ENCODE measurements at places on chromosomes 12 and 14.
A peak's percentile ranks its signal among the peaks of the same experiment; 100 is the strongest.

GRCh38 chr12:2170376-2170775 lies 117.6 kb downstream of the CACNA1C start:
- DNase-seq: no peak

DNA sequence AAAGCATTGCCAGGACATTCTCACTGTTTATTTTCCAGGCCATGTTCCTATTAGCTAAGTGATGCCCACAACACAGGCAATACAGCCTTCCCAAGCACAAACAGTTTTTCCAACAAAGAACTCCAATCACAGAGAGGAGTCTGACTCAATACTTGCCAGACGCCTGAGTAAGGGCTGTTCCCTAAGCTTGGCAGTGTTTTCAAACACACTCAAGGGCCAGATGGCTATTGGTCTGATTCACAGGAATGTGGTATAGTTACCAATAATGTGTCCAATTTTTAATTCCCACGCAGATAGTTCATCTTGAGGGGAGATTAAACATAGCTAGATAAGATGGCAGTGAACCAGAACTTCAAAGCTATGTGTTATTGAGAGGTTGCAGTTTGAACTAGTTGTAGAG lies 381.0 kb downstream of the SNAPC1 start:
- no peak for DNase-seq

DNA sequence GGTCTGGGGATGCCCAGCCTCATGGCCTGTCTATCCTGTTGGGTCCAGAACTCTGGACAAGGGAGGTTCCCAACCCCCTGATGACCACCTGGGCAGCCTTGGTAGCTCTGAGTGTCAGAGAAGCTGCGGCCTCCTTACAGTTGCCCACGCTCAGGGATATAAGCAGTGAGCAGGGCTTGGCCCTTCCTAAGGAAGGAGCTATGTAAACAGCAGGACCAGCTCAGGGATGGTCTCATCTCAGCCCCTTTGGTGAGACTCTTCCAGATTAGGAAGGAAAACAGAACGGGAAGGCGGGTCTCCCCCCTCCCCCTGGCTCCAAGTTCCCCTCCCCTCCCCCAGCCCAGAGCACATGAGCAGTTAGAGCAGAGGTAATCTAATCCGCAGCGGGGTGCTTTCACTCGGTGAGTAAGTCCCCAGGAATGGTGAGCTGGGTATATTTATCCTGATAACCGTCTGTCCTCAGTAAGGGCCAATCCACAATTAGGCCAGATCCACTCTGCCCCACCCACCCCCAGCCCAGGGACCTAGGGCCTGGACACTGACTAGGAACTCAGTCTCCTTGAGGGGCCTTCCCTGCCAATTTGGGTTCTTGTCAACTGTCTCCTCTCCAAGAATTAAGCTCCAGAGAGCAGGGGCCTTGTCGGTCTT lies 29.5 kb upstream of the RPLP0 start:
- no peak for DNase-seq

DNA sequence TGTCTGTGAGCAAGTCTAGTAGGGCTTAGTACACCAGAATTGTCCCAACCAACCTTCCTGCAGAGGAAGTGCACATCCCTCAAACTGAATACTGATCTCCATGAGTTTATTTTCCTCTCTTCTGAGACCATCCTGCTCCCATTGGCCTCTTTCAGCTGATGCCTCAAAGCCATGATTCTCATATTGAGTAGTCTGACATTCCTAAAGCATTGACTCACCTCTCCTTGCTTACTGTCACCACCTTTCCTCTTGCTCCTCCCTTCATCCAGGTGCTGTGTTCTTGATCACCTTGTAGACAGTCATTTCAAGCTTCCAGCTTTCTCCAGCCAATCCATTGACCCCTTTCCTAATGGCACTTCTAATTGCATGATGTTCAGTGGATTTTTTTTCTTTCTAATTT lies 583.7 kb upstream of the USP15 start:
- DNase-seq: no peak

GRCh38 chr14:88352698-88353097 lies 29.6 kb upstream of the KCNK10 start:
- DNase-seq: no peak

DNA sequence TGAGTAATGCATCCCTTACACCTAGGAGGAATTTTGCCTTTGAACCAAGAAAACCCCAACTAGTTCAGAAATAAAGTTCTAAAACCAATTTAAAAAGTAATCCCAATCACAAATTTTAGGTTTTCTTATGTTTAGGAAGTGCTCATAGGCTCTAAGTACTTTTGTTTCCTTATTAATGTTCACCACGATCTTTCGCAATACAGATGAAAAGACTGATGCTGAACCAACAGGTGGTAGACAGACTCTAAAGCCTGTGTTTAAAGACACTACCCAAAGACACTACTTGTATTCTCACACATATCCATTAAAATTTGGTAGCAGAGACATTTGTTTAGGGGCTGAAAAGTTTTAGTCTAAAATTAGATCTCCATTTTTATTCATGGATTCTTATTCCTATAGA lies 10.6 kb upstream of the PHLDA1 start:
- no peak for DNase-seq

DNA sequence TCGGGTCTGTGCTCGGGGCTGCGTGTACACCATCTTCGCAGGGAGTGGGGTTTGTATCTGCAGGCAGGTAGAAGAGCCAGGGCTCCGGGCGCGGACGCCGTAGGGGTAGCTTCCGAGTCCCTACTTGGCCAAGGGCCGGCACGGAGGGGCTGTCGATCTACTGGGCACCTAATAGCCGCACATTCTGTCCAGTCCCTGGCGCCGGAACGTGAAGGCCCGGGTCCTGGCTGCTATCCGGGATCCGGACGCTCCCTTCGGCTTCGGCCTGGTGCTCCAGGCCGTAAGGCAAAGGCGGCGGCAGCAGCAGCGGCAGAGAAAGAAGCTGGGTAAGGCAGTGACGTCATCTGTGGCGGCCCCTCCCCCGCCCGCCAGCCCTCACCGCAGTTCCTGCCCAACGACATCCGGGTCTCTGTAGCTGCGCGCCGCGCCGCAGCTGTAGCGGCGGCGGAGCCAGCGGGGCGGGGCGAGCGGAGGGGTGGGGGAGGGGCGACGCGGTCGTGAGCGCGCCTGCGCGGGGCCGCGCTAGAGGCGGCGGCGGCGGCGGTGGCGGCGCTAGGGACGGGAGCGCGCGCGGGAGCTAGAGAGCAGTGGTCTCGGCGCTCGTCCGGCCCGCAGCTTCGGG lies at the start of gene PPM1A:
Gene PPM1A, plus strand, starts transcription at position 525 of the 622 bp plus-strand sequence. CDS start 33,483 bp downstream, outside the sequence.
- DNase-seq: peak; percentile 94

DNA sequence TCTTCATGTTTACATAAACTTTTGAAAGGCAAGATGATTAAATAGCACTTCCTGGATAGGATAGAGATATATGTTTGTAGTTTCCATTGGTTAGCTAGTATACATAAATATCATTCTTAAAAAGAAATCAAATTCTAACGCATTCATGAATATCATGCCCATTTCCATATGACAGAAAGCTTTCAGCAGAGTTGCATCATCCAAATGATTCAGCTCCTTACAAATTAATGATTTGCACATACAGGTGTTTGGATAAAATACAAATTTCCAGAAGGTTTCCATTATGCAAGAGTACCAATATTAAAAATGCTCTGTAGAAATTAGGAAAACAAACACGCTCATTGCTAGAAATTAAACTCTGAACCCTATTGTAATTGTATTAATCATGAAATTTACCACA lies 264.4 kb downstream of the FOXG1 start:
- no peak for DNase-seq

GRCh38 chr14:61588419-61588901 lies 106.9 kb upstream of the HIF1A start:
- DNase-seq: no peak

DNA sequence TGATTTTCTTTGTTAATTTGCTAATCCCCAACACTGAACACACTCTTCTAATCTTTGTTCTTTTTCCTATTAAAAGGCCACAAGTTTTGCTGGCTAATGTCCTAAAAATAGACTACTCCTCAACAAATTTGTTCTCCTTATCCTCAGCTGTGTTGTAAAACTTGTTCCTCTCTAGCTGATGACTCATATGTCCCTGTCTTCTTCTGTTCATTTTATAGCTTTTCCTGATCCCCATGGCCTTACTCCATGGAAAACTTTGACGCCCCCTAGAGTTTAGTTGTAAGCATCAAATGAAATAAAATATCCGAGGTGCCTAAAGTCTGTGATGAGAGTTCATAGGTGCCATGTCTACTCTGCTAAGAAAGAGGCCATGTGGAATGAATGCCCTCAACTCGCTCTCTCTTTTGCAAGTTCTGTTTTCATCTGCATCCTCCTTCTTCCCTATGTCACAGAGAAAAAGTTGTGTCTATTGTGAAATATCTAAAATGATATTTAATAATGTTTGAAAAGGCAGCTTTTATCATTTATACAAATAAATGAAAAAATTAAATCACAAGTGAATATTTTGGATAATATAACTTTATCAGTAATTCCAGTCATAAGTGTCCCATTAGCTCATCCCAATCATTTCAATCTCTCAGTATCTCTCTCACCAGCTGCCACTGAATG lies 237.9 kb downstream of the IPO8 start:
- no peak for DNase-seq

DNA sequence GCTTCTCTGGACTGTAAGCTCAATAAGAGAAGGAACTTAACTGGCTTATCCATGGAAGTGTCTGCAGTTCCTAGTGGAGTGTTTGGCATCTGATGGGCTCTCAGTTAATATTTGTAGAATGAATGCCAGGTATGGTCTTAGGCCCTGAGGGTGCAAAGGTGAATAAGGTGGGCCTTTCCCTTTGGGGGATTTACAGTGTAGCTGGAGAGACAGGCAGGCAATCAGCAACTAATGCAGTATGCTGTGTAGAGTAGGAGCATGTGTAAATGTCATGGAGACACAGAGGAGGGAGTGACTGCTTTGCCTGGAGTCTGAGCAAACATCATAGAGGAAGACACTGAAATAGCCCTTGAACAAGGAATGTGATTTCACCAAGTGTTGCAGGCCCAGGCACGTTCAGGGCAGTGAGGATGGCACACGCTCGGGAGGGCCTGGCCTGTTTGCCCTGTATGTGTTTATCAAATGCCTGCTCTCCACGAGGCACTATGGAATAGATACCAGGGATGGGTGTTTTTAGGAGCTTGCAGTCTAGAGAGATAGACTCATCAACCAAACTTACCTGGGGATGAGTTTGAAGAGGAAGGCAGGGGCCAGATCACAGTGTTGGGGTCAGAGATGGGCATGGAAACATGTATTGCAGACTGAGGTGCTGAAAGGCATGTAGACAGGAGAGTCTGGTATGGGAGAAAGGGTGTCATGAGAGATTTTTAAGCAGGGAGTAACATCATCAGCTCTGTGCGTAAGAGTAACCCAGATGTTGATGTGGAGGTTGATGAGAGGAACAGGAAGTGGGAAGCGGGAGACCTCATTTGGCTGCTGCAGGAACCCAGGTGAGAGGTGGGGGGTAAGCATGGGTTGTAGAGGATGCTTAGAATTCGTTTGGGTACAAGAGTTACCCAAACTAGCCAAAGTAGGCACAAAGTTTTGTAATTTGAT lies 54.1 kb downstream of the PLXNC1 start:
- no peak for DNase-seq
